ENCODE measurements at places on chromosomes 2 and 18. TPM values are rescaled to one million over a fixed set of nuclear protein-coding genes. Genes with fewer than 3 reads are reported as not detected.

Gene STPG4
- not detected for total RNA-seq

Gene ALLC
- total RNA-seq: not detected

Gene CPLX4
- total RNA-seq: not detected

DNA sequence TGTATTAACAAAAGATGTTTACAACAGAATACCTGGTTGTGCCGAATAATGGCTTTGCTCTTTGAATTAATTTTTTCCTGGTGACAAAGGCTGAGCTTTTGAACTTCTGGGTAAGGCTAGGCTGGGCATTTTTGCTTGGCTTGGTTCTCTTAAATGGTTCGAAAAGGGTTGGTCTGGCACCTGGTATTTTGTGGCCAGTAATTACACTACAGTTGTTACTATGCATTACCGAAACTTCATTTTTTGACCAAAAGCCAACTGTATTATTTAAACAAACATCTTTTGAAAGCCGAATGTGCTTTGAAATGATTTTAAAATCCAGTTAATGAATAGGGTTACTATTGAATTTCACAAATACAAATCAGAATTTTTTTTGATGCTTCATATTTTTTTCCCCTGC is 19.4 kb upstream of the NFE2L2 start:
- no peak for DNase-seq

DNA sequence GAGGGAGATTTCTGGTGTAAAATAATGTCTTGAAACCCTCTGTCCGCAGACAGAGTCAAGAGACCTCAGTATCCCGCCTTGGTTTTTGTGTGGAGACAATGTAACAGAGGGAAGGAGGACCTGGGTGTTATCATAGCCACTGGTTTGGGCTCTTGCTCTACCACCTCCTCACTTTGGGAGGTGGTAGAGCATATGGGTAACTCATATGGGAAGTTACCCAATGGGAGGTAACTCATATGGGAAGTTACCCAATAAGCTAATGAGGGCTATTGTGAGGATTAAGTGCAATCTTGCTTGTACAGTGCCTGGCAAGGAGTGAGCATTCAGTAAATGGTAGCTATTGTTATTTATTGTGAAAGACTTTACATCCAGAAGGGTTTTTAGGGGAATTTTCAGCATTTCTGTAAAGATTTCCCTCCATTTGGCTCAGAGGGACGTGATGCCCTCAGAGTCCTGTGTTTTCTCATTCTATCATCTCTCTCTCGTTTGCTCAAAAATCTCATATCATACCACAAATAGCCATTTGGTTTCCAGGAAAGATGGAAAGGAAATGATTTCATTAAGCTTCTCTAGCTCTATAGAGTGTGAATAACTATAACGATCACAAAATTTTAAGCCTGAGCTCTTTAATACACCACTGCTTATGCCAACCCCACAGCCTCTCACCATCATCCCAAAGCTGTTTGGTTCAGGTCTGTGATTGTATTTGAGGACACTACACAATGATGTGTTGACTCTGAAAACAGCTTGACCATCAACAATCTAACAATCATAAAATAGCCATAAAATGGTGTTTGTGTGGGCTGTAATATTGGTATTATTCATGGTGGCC is 307.7 kb downstream of the STK39 start:
- DNase-seq: no peak

GRCh38 chr2:108377815-108378630 is at the start of gene SULT1C4:
SULT1C4 (plus strand) TSS chr2:108377954; CDS start chr2:108378338, 384 bp downstream.
- no peak for DNase-seq

GRCh38 chr2:39144416-39144815 is 23.6 kb upstream of the SOS1 start:
- DNase-seq: no peak

DNA sequence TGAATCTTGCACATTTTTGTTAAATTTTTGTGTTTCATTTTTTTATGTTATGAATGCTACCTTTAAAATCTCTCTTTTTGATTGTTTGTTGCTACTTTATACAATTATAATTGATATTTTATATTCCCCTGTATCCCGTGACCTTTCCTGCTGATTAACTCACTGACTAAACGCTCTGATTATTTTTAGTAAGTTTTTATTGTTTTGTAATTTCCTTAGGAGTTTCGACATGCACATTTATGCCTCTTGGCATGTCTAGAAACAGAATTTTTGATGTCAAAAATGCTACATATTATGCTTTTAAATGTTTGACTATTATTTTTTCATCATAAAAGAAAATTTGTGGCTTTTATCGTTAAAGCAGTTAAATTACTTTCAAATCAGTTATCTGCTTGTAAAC is 1131.6 kb upstream of the TMEFF2 start:
- DNase-seq: no peak

- peak; percentile 92 for DNase-seq
These were observed at the start of gene NOP58 for GRCh38 chr2:202265467-202266277. NOP58 (plus strand) TSS chr2:202265763; CDS start chr2:202265942, 179 bp downstream.

GRCh38 chr18:79961527-79962291 is 2.7 kb upstream of the HSBP1L1 start:
- DNase-seq: no peak

DNA sequence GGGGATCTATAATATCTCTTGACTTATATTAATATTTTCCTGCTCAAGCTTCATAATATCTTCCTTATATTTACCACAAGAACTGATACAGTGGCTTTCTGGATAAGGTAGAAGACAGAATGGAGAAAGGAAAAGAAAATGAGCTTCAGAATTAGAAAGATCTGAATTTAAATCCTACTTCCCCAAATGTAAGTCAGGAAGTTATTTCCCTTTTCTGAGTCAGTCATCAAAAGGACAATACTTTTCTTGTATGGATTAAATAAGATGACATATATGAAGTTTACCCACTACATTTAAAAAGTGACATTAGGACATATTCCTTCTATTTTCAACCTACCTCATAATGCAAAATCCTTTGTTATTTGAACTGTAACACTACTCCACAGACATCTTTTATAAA is 19.0 kb downstream of the KRCC1 start:
- DNase-seq: no peak

DNA sequence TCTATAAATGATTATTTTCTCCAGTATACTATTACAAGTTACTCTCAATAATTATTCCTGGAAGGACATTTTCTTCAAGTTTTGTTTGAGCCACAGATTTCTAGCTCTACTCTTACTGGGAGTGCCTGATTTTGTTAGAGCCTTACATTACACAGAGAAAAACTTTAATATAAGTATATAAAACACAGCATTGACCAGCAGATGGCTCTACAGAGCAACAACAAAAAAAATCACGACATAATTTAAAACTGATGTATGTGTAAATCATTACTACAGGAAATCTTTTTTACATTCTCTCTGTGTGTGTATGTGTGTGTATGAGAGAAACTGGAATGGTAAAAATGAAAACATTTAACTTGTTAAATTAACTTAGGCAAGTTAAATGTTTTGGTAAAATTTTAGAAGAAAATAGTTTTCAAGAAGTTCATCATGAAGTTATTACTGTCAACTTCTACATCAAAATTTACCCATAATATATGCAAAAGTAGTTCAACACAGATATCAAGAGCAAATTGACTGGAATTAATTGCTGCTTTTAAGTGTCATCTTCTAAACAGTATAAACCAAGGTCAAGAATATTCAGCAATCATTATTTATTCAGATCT is 103.3 kb downstream of the MDH1 start:
- no peak for DNase-seq

GRCh38 chr2:55550368-55551102 is 31.0 kb downstream of the CFAP36 start:
- DNase-seq: no peak

DNA sequence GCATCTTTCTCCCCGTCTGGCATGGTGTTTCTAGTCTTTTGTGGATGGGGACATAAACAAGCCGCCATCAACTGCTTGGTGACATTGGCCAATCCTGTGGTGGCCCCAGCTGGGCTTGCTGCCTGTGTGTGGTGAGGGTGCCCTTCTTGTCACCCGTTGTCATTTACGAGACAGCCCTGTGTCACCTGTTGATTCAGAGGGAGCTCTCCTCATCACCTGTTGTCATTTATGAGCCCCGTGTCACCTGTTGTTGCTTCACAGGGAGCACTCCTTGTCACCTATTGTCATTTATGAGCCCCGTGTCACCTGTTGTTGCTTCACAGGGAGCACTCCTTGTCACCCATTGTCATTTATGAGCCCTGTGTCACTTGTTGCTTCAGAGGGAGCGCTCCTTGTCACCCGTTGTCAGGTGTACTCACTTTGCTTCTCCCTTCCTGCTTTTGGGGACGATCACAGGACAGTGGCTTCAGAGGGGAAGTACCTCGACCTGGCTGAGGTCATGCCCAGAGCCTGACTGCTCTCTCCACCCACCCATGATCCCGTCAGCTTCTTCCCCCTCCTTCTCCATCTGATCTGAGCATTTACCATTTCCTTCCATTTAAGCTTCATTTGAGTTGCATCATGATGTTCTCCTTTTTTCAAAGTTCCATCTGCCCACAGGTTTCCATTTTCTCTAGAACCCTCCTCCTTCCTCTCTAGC is 29.1 kb downstream of the HPCAL1 start:
- peak; percentile 79 for DNase-seq

DNA sequence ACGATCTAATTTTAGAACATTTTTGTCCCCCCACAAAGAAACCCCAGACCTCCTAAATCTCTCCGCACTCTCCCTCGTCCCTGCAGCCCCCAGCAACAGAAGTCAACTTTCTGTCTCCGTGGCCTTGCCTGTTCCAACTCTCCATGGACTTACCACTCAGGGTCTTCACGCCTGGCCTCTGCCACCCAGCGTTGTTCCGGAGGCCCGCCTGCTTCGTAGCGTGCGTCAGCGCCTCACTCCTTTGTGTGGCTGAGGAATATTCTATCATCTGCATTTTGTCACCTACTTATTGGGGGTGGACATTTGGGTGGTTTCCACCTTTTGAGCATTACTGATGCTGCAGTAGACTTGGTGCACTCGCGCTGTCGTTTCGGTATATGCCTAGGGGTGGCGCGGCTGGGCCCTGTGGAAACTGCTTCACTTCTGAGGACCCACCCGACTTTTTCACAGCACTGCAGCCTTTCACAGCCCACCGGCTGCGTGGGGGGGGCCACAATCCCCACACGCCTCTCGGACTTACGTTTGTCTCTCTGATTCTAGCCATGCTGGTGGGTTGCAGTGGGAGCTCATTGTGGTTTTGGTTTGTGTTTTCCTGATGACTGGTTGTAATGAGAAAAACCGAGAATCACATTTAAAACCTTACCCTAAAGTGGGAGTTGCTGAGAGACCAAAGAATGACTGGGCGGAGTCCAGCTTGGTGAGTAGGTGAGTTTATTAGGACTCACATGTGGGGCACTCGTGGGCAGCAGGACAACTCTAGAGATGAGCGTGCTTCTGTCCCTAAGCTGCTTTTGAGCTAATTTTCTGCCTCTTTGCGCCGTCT is 1.4 kb upstream of the HSBP1L1 start:
- DNase-seq: peak; percentile 35

Data from activated naive CD8-positive, alpha-beta T cell treated with anti-CD3 and anti-CD28 coated beads for 36 hours (primary cell).